ENCODE measurements at places on chromosomes 12 and 14. TPM values are rescaled to one million over a fixed set of nuclear protein-coding genes. Genes with fewer than 3 reads are reported as not detected.

Gene RAD51AP1
- polyA plus RNA-seq = 10.2 TPM

Gene GPRC5D
- polyA plus RNA-seq = 0.53 TPM

Gene FAM186B
- 3.4 TPM for polyA plus RNA-seq

Gene SIVA1
- polyA plus RNA-seq = 55.4 TPM

Gene KRT71
- polyA plus RNA-seq = 0.33 TPM

Gene SYCP3
- 2.1 TPM for polyA plus RNA-seq

Gene ANO2
- 6.4 TPM for polyA plus RNA-seq

Gene ADAM21
- 0.69 TPM for polyA plus RNA-seq

Gene CD27
- polyA plus RNA-seq = 3.0 TPM

Gene DIO2
- 2.2 TPM for polyA plus RNA-seq

Gene LRRC10
- not detected for polyA plus RNA-seq

Gene PROX2
- polyA plus RNA-seq = 3.9 TPM

Gene AMDHD1
- polyA plus RNA-seq = 0.87 TPM

Gene FGF23
- polyA plus RNA-seq = 0.05 TPM

Gene TPH2
- 0.43 TPM for polyA plus RNA-seq

Gene KRT6C
- not detected for polyA plus RNA-seq

All from spinal cord (tissue), 10 donors.